Natural killer cell (primary cell): ENCODE measurements at places on chromosomes 5 and 9. TPM values are rescaled to one million over a fixed set of nuclear protein-coding genes. Genes with fewer than 3 reads are reported as not detected.

ANKRD34B gene
- total RNA-seq: not detected

DNA sequence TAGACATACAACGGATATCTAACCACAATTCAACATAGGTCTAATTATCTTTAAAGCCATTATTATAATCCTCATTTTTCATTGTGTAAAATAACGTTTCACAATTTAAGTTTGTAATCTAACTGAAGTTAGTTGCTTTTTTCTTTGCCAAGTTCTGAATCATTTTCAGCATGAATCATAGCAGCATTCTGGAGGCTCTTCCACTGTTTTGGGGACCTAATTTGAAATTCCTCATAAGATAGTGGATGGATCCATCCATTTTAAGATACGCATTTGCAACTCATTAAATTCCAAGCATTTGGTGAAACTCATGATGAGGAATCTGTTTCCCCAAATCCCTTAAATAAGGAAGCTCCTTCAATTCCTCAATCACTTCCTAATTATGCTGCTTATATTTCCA, 447.1 kb upstream of the CDH10 start:
- DNase-seq: no peak

DNA sequence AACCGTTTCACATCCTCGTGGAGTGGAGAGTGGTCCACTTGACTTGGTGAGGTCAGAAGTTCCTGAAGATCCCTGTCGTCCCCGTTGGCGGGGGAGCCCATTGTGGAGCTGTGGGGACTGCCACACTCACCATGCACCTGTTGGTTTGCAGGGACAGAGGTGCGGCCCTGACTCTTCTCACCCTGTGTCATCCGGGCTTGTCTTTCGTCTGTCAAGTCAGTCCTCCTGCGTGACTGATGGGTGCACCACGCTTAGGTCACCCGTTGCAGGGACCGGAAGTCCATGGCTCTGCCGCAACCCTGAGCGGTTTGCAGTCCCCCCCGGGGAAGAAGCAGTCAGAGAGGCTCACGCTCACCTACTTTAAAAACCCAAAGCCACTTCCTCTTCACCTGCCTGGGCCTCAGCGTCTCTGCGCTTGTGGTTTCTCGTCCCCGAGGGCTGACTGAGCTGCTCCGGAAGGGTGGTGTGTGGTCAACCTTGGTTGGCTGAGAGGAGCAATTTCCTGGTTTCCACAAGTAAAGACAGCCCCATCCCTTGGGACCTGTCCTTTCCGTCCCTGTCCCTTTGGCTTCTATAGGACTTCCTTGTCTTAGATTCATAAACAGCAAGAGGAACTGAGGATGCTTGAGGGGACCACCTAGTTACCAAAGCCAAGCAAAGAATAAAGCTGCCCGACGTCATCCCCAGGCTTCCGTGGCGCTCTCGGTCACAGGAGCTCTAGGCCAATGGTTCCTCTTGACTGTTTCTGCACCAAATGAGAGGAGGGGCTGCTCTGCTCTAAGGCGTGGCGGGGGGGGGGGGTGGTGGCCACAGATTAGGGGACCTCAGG, 53.2 kb downstream of the USP20 start:
- DNase-seq: peak; percentile 97

CCDC192 gene
- not detected for total RNA-seq

MVB12B gene
- total RNA-seq: 13.0 TPM

GRCh38 chr9:70514273-70514672, 99.8 kb upstream of the KLF9 start:
- DNase-seq: no peak

DNA sequence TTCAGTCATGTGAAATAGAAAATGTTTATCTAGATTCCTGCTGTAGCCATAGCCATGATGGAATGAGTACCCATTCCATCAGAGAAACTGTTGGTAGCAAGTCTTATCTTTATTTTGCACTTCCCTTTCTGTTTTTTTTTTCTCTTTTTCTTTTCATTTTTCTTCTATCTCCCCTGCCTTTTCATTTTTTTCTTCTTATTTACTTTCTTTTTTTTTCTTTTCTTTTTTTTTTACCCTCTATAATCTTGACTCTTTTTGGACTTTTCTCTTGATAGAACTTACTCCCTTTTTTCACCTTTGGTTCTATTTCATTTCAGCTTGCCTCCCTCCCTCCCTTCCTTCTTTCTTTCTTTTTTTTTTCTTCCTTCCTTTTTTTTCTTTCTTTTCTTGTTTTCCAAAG, 15.4 kb downstream of the SLC25A46 start:
- DNase-seq: no peak

FAM81B gene
- not detected for total RNA-seq

- no peak for DNase-seq
Measured at GRCh38 chr9:124411514-124412227, 3.6 kb downstream of the PSMB7 start.

CCDC112 gene
- total RNA-seq: 3.1 TPM

TMEM174 gene
- total RNA-seq: not detected

DNA sequence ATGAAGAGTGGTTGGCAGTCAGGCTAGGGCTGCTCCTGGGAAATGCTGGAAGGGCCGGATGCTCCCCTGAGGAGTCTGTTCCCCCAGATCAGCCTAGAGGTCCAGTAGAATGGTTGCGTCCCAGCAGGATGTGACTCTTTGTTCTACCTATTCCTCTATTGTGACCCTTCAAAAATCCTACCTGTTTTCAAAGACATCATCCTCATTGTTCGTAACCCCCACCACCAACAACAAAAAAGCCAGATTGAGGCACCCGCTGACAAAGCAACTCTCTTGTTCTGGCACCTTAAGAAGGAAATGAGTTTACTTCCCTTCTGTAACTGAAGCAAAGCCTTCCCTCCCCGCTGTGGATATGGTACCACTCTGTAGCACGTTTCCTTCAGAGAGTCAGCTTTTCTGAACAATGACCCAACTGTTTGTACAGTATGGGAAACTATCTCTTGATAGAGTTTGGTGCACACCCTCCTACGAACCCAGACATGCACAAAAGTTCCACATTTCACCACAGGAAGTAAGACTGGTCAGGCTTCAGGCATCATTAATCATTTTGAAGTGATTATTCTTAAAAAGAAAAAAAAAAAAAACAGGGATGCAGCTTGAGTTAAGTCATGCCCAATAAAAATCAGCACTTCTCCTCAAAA, 207.2 kb downstream of the ENC1 start:
- peak; percentile 4 for DNase-seq

SLC6A7 gene
- total RNA-seq: not detected

GRCh38 chr5:9713356-9713755, 83.2 kb upstream of the TAS2R1 start:
- no peak for DNase-seq

GRCh38 chr9:131714161-131714646, 25.7 kb downstream of the RAPGEF1 start:
- DNase-seq: no peak

DNA sequence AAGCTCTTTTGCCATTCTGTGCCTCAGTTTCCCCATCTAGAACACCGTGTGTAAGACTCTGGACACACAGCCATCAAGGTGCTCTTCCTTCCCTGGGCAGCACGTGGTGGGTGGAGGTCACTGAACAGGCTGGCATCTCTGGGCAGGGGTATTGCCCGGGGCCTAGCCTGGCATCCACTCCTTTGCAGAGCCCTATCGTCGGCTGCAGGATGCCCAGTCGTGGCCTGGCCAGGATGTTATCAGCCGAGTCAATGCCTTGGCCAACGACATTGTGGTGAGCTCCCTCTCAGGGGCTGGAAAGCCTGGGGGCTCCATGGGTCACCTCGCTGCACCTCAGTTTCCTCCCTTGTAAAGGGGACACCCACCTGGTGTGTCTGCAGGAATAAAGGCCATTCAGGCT, 4.0 kb downstream of the ADGRD2 start:
- DNase-seq: no peak

DNA sequence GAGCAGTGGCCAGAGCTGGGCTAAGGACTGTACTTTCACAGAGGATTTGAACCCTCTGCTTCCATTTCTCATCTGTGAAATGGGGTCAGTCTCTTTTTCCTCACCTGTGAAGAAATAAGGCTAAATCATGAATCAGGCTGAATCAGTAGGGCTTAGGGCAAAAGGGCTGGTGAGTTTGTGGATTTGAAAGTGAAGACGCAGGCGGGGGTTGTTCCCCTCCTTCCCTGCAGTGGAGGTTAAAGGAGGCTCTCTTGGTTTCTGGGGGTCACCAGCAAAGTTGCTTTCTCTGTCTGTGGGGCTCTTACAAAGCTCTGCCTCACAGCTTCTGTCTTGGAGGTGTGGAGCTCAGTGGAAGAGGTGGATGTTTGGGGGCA, 17.6 kb upstream of the NDST1 start:
- no peak for DNase-seq

CTSV gene
- 0.05 TPM for total RNA-seq

DNA sequence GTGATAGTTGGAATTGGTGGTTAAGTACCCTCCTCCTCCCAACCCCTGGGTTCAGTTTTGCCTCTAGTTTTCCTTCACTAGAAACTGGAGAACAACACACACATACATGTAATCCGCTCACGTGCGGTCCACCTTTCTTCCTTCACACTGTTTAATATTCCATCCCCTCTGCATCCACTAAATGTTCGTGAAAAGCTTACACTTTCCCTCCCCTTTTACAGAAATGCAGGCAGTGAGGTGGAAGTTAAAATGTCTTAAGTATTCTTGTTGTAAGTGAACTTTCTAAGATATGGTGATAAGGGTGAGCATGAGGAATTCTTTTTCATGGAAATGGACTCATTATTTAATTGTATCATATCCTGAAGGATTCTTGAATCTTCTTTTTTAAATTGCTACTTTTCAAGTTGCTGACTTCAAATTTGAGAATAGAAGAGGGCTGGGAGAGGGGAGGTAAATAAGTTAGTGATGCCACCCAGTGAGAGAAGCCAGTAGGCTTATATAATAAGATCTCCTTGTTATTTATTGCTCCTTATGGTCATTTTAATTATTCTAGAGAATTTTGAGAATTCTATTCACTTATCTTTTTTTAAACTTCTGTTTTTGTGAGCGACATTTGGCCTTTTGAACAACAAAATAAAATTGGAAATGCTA, 90.2 kb downstream of the TLE4 start:
- no peak for DNase-seq

DNA sequence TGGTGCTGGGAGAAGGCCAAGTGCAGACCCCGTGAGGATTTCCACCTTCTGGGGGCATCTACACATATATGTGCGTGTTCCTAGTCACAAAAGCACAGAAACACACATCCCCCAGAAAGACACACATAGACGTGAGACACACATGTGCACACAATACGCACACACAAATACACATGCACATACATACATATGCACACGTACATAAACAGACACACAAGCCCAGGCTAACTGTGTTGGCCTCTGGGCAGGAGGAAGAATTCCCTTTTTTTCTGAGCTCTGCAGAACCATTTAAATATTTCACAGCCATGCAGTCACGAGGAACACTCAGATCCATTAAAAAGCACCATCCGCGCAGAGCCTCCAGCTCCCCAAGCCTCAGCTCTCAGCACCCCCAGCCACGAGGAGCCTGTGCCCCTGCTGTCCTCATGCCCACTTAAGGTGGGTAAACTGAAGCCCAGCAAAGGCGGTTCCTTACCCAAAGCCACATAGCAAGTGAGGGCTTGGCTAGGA, 5.3 kb downstream of the NINJ1 start:
- no peak for DNase-seq
